ENCODE measurements at places on chromosomes 12 and 14.

DNA sequence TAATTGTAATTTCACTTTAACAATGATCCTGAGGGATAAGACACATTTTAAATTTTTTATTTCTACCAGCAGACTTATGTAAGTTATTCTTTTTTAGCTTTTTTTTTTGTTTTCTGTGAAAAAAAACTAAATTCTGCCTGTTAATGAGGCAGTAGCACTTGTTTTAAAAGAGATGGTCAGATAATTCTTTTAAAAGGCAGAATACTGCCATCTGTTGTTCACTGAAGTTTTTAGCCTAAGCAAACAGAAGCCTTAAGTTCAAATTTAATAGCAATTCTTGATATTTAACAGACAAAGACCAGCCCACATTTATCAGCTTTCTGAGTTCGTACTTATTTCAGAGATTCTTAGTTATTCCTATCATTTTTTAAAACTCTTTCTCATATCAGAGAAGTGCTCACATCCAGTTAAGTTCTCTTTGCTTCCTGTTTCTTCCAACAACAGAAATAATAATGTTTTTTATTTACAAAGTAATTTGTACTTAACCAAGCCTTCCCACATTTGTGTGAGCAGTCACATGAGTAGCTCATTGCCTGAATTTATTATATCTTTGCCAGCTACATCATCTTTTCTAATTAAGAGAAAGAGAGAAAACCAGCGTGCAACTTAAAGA is 93.4 kb upstream of the SLCO1C1 start:
- DNase-seq = no peak

DNA sequence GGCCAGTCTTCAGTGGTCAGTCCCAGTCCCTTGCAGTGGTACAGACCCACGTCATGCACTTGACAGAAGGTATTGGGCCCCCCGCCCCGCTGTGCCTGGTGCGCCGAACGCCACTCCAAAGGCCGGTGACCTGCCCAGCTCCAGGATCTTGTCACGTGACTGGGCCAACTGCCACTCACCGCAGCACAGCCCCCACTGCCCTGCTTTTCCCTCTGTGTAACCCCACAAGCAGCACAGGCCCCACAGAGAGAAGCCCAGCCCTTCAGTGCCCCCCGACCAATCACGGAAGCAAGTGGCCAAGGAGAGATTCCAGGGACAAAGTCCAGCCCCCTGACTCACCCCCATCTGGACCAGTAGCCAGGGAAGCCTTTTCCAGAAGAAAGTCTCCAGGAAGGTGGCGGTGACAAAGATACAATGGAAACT is 498 bp downstream of the GPR132 start:
- DNase-seq = no peak

- DNase-seq = peak; percentile 32
Observed at GRCh38 chr12:13000925-13001774, 1.1 kb upstream of the HEBP1 start.

GRCh38 chr14:52366796-52367315 is 52.7 kb downstream of the PTGER2 start:
- no peak for DNase-seq

- DNase-seq = peak; percentile 40
Observed at GRCh38 chr12:47218191-47218654, 138.5 kb upstream of the AMIGO2 start.

GRCh38 chr12:93749515-93749914 is 72.3 kb downstream of the CRADD start:
- no peak for DNase-seq

GRCh38 chr14:45716572-45716971 is 463.6 kb upstream of the MIS18BP1 start:
- DNase-seq = no peak

DNA sequence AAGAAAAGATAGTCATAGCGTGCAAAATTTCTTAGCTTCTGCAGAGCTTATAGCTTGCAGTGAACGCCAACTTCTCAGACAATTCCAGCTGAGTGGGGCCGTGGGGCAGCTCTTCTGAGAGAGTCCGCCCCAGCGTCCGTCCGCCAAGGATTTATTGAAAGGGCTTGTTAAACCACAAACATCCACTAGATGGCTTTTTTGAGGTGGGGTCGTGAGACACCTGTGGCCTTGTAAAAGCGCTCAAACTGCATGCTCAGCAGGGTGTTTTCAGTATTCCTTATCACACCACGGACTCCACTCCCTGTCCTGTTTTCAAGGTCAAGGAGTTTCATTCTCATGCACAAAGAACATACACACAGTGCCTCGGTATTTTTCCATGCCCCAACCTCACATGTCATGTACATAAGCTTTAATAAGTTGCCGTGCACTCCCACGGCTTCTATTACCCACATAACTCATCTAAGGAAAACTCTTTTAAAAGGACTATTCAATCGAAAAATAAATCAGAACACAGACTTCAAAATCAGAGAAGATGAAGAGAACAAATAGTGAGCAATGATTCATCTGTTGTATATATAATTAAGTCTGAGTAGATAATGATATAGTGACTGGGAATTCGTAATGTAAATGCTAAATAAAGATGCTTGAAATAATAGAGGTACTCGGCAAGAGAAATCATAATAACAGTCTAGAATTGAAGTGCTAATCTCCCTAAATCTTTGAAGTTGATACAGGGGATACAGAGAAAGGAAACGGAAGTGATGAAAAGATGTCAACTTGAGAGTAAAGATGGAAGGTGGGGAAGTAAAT is 46.7 kb downstream of the WBP11 start:
- no peak for DNase-seq

GRCh38 chr14:82886670-82887069 is 1353.0 kb upstream of the SEL1L start:
- no peak for DNase-seq

DNA sequence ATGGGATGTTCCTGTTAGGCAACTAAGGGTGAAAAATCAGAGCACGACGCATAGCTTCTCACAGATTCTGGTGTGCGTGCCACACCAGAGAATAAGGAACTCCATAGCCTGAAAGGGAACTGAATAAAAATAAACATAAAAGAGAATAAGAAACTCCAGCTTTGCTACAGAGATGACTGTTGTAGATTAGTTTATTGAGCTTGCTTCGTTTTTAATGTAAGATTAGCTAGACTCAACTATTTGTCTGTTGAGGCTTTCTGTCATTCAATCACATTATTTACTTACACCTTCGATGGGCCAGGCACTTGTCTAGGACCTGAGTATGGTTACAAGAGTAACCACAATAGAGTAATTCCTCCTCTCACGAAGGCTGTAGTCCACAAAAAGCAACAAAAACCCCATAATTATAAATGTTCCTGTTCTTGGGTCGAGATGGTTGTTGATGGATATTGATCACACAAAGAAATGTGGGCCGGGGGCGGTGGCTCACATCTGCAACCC is 807 bp upstream of the ZCCHC8 start:
- no peak for DNase-seq

DNA sequence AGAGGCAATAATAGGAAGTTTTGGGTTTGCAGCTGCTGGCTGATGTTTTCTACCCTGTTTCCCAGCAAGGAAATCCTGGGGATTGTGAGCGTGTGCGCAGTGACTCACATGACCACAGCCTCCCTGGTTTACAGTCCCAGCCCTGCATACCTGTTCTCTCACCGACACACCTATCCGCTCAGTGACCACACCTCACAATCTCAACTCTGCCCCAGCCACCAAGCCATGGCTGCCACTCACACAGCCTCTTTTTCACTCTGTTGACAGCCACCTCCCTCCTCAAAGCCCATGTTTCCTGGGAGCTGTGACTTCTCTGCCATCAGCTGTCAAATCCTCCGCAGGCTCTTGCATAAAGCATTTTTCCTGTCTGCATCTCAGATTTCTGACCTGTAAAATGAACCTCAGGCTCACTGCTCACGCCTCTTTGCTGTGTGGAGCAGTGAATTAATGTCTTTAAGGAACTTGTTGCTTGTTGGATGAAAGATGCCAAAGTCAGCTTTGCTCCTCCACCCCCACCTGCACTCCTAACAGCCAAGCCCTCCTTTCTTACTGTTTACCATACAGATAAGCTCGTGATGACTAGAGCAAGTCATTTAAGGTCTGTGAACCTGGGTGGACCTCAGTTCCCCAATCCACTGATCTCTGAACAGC is 43.5 kb downstream of the B4GALNT3 start:
- DNase-seq = no peak

GRCh38 chr14:52253503-52253902 is 14.0 kb upstream of the PTGDR start:
- no peak for DNase-seq

DNA sequence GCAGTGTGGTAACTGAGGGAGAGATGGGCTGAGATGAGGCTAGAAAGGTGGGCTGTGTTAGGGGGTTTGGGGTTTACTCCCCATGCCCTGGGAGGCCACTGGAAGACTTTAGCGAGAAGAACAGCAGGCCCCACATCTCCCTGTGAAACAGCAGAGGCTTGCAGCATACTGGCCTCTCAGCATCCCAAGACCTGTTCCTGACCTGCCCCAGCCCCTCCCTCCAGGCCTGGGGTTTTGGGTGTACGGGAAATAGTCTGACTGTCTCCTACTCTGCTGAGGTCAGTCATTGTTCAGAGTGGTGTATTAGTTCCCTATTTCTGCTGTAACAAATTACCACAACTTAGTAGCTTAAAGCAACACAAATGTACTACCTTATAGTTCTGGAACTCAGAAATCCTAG is 103.5 kb upstream of the HIF1A start:
- no peak for DNase-seq

GRCh38 chr12:24246934-24247333 is 297.5 kb upstream of the SOX5 start:
- no peak for DNase-seq

DNA sequence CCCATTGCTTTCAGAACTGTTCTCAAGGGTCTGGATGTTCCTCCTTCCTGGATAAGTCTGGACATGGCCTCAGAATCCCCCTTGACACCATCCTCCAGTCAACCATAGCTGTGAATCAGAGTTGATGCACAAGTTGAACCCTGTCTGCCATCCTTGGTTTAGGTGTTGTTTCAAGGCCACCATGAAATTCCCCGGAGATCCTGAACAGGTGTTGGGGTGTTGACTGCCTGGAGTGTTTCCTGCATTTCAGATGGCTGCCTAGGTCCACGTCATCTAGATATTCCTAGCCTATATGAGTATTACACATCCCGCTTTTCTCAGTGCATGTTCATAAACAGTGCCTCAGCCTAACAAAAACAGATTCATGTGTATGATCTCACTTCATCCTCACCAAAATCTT is 86.7 kb upstream of the PWP1 start:
- no peak for DNase-seq

- DNase-seq = no peak
Observed at GRCh38 chr12:75564852-75565251, 53.4 kb upstream of the KRR1 start.

- no peak for DNase-seq
Observed at GRCh38 chr14:56040121-56040520, 78.1 kb upstream of the PELI2 start.

DNA sequence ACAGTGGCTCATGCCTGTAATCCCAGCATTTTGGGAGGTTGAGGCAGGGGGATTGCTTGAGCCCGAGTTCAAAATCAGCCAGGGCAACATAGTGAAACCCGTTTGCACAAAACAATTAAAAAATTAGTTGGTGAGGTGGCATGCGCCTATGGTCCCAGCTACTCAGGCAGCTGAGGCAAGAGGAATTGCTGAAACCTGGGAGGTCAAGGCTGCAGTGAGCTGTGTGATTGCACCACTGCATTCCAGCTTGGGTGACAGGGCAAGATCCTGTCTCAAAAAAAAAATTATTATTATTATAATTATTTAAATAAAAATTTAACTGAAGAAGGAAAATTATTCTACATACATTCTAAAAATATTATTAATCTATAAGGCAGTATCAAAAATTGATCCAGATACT is 164.1 kb downstream of the ITPR2 start:
- DNase-seq = no peak

GRCh38 chr12:100795174-100795799 is 711 bp downstream of the ANO4 start:
- DNase-seq = no peak

GRCh38 chr12:130286741-130287440 is 50.8 kb upstream of the PIWIL1 start:
- no peak for DNase-seq

GRCh38 chr12:5817246-5817645 is 127.8 kb downstream of the ANO2 start:
- DNase-seq = no peak

GRCh38 chr14:20830831-20831230 is 28.2 kb upstream of the RNASE1 start:
- DNase-seq = no peak

GRCh38 chr14:75401361-75401760 is 26.5 kb upstream of the JDP2 start:
- no peak for DNase-seq

GRCh38 chr12:114695305-114695592 is 11.3 kb upstream of the TBX3 start:
- DNase-seq = no peak

DNA sequence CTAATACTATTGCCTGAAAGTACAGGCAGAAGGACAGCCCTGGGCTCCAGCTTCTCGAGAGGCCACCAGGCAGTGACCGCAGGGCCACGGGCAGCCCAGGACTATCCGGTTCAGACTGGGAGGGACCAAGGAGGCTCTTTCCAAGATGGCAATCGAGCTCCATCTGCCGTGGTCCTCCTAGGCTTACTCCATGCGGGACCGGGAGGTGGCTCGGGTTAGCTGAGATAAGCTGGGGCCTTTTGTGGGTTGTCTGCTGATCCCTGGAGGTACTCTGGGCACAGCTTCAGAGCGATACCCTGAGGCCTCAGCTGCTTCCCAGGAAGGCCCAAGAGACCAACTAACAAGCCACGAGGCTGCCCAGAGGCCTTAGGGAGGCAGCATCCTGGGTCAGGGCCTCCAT is 33.1 kb downstream of the SNRNP35 start:
- no peak for DNase-seq

DNA sequence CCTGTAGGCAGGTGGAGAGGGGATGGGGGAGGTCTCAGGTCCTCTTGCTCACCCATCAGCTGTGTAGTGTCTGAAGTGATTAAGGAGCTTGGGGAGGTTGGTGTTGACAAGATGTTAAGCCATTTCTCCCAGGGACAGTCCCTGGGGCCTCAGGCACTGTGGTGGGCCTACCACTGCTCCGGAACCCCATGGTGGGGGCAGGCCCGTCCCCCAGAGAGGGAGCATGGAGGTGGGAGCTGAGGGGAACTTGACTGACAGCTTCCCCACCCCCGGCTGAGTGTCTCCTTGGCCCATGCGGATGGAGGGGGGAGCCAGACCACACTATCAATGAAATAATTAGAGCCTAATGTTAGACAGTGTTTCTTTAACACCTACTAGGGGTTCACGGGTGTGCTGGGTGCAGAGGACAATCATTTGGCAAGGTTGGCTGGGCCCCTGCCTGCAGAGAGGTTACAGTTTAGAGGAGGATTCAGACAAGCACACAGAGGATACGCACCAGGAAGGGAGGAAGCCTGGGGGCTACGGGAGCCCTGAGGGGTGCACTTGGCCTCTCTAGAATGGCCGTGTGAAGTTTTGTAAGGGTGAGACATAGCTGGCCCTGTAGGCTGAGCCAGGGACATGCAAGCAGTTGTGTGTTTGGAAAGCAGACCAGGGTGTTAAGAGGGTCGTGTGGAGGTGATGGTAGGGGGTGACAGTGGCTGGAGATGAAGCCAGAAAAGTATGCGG is 19.3 kb upstream of the KRT80 start:
- DNase-seq = no peak

DNA sequence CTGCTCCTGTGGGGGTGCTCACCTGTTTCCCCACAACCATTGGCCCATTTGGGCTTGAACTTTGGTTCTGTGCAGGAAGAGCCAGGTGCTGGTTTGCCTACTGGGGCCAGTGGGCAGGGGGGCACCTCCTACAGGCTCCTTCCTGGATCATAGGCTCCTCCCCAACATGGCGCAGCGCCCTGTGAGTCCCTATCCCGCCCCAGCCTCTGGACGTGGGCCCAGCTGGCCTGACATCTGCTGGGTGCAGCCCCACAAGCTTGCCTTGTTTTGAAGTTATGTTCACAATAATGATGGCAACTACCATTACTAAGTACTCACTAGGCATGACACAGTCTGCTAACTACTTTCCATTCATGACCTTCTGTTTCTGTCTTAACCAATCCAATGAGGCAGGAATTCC is 147.8 kb downstream of the RBM19 start:
- no peak for DNase-seq

Data from T-helper 2 cell treated with Interferon-gamma antibody and Interleukin-4, amounts not matched to agents 5 μg/mL and 100 μg/mL, for 36 hours (primary cell).